Stimulated activated CD4-positive, alpha-beta T cell treated with anti-CD3 and anti-CD28 coated beads, TNF-alpha, amount 100 ng/mL, for 24 hours (primary cell): ENCODE measurements at places on chromosomes 7 and 10.

DNA sequence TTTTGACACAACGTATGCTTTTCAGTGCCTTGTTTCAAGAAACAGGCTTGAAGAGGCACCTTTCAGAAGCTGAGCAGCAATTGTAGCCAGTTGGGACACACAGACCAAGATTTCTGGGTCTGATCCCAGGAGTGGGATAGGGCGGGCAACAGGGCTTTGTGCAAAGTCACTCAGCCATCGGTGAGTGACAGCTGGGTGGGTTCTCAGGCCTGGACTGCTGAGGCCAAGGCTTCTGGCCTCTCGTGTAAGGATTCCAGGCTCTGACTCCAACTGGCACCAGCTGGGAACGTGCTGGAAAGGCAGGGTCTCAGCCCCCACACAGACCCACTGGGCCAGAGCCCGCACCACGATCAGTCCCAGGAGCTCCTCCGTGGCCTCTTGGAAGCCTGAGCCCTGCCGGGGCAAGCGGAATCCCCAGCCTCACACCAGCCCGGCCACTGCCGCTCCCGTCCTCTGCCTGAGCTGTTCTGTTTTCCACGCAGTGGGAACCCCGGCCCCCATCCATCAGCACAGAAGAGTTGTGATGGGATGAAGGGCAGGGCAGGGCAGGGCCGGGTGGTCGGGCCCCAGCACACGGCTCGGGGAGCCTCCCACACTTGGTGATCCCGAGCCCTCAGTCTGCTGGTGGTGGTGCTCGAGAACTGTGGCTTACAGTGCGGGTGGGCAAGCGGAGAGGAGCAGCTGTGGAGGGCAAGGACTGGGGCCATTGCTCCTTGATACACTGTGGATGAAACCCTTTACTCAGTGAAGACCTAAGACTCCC, 46.8 kb downstream of the VIPR2 start:
- DNase-seq: no peak

DNA sequence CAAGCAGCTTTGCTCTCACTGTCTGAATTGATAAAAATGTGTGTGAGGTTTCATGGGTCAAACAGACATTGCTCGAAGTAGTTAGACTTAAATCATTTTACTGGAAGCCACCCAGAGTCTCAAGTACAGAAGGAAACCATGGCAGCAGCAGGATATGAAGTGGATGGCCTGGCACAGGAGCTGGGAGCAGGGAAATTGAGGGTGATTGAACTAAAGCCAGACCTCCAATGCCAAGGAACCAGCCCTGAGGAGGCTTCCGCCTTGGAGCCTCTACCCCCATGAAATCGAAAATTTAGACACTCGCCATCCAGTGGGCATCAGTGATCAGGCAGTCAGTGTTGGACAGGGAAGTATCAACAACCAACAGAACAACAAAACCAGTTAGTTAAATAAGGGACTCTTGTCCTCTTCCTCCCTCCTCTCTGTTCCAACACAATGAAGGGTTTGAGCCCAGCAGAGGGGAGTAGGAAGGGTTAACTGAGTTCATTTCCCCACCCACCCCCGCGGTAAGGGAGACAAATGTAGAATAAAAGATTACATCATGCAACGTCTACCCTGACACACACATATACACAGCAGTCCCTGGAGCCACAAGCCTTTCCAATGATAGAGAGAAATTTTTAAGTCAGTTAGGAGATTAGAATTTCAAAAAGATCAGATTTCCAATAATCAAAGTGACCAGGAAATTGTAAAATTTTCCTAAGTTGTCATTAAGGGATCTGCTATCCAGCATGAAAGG, 156.3 kb downstream of the SLC16A9 start:
- DNase-seq: no peak

DNA sequence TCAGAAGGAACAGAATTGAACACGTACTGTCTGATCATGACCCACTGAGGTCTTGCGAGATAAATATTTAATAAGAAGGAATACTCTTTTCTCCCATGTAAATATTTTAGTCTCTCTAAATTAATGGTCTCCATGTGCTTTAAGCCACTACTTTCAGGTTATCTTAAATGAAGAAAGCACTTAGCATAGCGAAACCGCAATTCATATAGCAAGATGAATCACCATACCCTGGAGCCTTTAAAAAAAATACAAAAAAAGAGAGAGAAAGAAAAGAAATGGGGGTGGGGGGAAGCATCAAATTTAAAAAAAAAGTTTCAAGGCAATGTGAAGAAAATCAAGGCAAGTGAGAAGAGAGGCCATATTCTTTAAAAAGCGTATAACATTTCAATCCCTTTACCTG, 82.5 kb downstream of the CTTNBP2 start:
- no peak for DNase-seq

- DNase-seq: no peak
Measured at GRCh38 chr10:122461367-122461728, at the start of gene HTRA1. Gene HTRA1 (plus strand): TSS chr10:122461553. CDS start chr10:122461653, 100 bp downstream.

DNA sequence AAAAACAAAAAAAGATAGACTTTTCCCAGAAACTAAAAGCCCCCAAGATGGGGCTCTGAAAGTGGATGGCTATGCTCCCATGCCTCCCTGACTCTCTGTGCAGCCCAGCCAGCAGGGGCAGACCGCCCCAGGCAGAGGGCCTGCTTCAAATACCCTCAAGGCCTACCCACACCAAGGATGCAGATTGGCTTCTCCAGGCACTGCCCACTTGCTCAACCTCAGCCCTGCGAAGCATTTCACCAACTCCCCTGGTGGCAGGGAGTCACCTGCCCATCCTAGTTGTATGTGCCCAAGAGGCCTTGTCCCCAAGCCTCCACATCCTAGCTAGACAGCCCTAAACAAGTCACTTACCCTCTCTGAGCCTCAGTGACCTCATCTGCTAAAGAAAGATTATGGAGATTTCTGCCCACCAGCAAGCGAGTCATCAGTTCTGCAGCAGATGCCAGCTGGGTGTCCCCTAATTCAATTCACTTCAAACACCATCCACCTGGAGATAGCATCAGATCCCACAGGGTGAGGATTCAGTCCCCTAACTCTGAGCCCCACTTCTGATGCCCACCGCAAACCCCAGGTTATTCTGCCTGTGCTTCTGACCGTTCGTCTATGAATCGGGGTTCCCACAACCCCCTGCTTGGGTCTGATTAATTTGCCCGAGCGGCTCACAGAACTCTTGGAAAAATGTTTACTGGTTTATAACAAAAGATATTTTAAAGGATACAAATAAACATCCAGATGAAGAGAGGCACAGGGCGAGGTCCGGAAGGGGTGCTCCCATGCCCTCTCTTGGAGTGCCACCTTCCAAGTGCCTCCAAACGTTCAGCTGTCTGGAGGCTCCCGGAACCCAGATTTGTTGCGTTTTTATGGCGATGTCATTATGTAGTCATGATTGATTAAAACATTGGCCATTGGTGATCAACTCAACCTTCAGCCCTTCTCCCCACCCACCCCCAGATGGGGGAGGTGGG, 18.6 kb upstream of the ZMIZ1 start:
- no peak for DNase-seq

DNA sequence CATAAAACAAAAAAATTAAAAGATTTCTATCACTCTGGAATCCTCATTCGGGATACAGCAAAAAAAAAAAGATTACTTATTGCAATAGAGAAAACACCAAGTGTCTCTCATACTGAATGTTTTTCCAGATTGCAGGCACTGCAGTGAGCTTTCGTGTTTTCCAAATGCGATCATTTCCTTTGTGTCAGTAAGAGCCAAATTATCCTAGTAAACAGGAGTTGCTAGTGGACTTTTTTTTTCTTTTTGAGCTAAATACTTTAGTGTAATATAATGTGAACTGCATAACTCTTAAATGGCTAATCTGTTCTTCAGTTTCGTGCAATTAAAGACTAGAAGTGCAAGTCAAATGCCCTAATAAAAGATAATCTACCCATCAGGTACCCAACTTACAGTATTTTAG, 44.4 kb upstream of the TOMM7 start:
- DNase-seq: no peak

- DNase-seq: peak; percentile 11
Measured at GRCh38 chr7:130733931-130734814, at the start of gene KLF14. Gene KLF14 (minus strand): TSS chr7:130734207. CDS start chr7:130734033, 174 bp downstream.

GRCh38 chr7:38168890-38169570, 9.0 kb upstream of the STARD3NL start:
- no peak for DNase-seq

DNA sequence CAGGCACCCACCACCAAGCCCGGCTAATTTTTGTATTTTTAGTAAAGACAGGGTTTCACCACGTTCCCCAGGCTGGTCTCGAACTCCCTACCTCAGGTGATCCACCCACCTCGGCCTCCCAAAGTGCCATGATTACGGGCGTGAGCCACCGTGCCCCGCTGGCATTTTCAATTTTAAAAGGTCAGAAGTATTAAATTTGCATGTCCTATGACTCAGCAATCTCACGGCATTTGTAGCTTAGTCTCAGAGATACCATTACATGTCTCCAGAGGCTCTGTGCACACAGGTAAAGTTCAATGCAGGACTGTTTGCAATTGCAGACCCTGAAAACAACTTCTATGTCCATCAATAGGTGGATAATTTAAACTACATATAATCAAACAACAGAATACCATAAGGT, 99.2 kb downstream of the DLG5 start:
- no peak for DNase-seq

DNA sequence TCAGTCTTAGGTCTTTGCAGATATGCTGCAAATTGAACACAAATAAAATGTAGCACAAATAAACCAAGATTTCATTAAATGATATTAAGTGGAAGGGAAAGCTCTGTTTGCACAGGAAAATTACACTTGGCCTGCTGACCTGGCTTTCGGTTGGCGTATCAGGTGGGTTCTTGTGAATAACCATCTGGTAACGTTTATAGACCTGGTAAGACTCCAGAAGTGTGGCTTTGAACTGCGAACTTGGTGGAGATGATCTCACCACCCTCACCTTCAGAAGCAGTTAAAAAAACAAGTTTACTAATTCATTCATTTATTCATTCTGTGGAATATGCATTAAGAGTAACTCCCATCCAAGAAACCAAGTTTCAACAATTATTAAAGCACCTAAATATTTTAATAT, 28.1 kb downstream of the ATE1 start:
- DNase-seq: no peak

GRCh38 chr10:71079761-71080380, 132.5 kb upstream of the UNC5B start:
- DNase-seq: no peak

- DNase-seq: no peak
Measured at GRCh38 chr10:116868722-116869121, 19.4 kb downstream of the ENO4 start.

- no peak for DNase-seq
Measured at GRCh38 chr10:99854860-99855259, 72.4 kb downstream of the ABCC2 start.

GRCh38 chr10:78420946-78421735, 387.5 kb downstream of the RPS24 start:
- no peak for DNase-seq

DNA sequence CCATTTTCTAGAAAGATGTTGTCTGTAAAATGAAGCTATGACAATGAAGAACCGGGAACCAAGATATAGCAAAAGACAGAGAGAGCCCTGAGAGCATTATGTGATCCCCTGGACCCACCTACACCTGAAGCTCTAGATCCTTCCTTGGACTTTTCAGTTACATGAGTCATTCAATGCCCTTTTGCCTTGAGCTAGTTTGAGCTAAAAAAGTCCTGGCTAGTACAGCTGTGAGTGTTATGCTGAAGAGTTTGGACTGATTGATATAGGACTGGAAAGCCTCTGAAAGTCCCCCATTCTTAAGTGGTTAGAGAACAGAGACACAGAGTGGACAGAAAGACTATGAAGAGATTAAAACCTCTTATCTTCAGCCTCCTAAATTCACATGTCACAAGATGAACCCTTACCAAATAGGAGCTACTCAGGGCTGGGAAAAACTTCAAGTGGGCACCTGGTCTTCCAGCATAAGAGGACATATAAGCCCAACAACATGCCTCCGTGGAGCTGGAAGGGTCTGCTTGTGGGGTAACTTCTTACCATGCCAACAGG, 386.8 kb upstream of the NFE2L3 start:
- DNase-seq: no peak

GRCh38 chr10:120539076-120539475, 82.0 kb downstream of the PLPP4 start:
- DNase-seq: no peak

GRCh38 chr10:29131952-29132547, 156.8 kb upstream of the LYZL1 start:
- no peak for DNase-seq

GRCh38 chr7:46315891-46316290, 394.8 kb upstream of the IGFBP3 start:
- DNase-seq: no peak

- DNase-seq: peak; percentile 21
Measured at GRCh38 chr10:86535132-86535882, 13.7 kb upstream of the WAPL start.

DNA sequence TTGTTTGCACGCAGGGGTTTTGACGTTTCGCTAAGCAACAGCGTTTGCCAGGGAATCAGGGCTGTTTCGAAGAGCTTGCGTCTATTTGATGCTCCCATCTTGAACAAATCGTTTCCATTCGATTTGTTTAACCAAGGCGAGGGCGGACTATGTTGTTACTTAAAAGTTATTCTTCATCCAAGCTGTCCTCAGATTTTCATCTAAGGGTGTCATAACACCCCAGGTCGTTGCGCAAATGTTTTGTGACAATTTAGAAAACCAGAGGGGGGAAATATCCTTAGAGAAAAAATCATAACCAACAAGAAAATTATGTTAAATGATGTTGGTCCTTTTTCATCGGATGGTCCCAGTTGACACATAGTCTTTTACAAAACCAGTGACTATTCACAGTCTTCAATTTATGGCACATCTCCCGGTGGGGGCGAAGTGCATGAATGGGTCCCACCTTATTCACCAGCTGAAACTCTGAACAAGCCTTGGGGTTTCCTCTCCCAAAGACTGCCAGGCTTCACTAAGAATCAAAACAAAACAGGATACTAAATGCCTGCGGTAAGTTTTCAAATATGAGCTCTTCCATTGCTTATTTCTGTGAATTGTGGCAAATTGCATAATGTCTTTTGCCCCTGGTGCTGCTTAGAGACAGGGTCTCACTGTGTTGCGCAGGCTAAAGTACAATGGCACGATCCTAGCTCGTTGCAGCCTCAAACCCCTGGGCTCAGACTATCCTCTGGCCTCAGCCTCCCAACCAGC, 109.9 kb downstream of the REEP3 start:
- DNase-seq: no peak

DNA sequence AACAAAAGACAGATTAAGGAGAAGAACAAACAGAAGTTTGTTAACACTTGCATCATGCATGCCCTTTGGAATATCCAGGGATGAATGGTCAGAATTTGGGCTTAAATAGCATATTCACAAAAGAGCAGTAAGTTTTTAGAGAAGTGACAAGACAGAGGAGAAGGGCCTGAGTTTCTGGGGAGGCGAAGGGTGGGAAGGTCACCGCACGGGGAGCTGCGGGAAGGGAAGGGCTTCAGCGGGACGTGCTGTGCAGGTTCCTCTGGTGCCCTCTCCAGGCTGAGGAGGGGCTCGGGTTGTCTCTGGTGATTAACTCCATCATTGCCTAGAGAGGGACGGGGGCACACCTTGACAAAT, 10.4 kb upstream of the ZNF22 start:
- no peak for DNase-seq

DNA sequence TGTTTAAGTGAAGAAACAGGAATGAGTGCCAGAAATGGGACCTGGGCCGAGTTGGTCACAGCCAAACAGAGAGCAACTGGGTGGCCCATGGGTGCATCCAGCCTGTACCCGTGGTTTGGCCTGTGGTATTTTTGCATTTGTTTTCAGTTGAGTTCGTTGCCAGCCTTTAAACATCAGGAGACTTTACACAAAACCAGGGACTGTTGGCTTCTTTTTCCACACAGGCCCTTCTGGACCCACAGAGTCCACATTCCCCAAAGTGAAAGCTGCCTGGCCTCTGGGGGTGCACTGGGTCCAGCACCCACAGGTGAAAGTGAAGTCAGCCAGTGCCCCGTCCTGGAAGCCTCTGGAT, 54.1 kb upstream of the TNS3 start:
- DNase-seq: no peak
